ENCODE measurements at places on chromosomes 13 and 19.
A peak's percentile ranks its signal among the peaks of the same experiment; 100 is the strongest.

GRCh38 chr13:41004875-41005693 lies 14.0 kb downstream of the ELF1 start:
- no peaks in the 10 kb centered on the region for H3K36me3 ChIP-seq
- H3K27ac ChIP-seq, result no peak overlapping the region
- no peaks in the 10 kb centered on the region for H3K27me3 ChIP-seq
- H3K4me1 ChIP-seq, result no peaks in the 10 kb centered on the region

DNA sequence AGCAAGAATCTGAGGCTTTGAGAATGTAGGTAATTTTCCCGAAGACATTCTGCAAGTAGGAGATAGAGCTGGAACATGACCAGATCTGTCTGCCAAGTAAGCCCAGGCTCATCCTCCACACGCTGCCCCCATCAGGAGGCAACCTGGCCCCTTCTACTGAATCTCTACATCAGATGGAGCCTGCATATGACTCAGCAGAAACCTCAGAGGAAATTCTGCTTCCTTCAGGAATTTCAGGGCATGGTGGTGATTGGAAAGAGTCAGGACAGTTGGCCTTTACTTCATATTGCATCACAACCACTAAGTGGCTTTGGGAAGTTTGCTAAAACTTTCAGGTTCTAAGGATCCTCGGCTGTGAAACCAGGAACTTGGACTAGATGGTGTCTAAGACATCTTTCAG lies 85.2 kb downstream of the LRRC63 start:
- no peak overlapping the region for H3K4me3 ChIP-seq
- no peaks in the 10 kb centered on the region for H3K27me3 ChIP-seq
- H3K27ac ChIP-seq, result no peak overlapping the region
- DNase-seq, result no peak

DNA sequence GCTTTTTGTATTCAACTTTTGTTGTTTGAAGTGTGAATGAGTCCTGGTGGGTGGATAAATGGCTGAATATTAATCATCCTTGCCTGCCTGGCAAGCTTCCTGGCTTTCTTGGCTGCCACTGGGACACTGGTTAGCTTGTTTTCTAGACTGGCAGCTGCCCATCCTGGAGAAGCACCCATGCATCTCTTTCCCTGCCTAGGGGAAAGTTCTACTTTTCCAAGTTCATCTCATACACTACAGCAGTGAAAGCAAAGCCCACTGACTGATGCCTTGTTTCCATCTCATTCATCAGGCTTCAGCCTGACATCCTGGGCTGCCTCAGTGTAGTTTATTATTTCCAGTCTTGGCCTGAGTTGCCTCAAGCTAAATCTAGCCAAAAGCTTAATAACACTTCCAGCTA lies 244.8 kb downstream of the PCDH20 start:
- no peak overlapping the region for H3K27ac ChIP-seq
- no peaks in the 10 kb centered on the region for H3K36me3 ChIP-seq
- no peak for DNase-seq
- no peaks in the 10 kb centered on the region for H3K4me1 ChIP-seq
- H3K4me3 ChIP-seq, result no peak overlapping the region
- H3K27me3 ChIP-seq, result no peaks in the 10 kb centered on the region

DNA sequence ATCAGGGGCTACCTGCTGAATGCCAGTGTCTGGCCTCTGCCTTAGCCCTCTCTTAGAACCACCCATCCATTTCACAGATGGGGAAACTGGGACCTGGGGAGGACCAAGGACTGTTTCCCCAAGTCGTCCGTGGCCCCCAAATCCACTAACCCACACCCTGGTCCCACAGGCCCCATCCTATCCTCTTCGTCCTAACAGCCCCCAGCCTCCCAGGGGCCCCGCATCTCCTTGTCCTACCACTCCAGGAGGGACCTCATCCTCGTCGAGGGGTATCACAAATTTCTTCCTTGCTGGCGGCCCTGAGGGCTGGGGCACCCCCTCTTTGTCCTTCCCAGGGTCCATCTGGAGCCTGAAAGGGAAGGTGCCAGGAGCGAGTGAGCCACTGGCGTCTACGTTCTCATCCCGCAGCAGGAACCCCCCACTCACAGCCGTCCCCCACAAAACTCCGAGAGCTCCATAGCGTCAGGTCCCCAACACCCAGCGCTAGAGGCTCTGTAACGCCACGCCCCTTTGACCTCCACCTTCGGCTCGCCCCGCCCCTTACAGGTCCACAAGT lies 606 bp downstream of the ERCC1 start:
- H3K36me3 ChIP-seq, result peaks cover 1% of the 10 kb centered on the region
- H3K27ac ChIP-seq, result peak overlapping the region; percentile 6
- H3K27me3 ChIP-seq, result no peaks in the 10 kb centered on the region
- H3K4me1 ChIP-seq, result no peaks in the 10 kb centered on the region
- DNase-seq, result no peak
- peak overlapping the region; percentile 82 for H3K4me3 ChIP-seq

GRCh38 chr19:8973501-8974091 lies 36.6 kb downstream of the MUC16 start:
- no peaks in the 10 kb centered on the region for H3K36me3 ChIP-seq
- no peak overlapping the region for H3K27ac ChIP-seq
- DNase-seq, result peak; percentile 73
- H3K27me3 ChIP-seq, result no peaks in the 10 kb centered on the region
- H3K4me3 ChIP-seq, result no peak overlapping the region
- H3K4me1 ChIP-seq, result no peaks in the 10 kb centered on the region

Measured in endodermal cell (in vitro differentiated cells).